Common myeloid progenitor, CD34-positive (primary cell): ENCODE measurements at places on chromosomes 2 and 18.

DNA sequence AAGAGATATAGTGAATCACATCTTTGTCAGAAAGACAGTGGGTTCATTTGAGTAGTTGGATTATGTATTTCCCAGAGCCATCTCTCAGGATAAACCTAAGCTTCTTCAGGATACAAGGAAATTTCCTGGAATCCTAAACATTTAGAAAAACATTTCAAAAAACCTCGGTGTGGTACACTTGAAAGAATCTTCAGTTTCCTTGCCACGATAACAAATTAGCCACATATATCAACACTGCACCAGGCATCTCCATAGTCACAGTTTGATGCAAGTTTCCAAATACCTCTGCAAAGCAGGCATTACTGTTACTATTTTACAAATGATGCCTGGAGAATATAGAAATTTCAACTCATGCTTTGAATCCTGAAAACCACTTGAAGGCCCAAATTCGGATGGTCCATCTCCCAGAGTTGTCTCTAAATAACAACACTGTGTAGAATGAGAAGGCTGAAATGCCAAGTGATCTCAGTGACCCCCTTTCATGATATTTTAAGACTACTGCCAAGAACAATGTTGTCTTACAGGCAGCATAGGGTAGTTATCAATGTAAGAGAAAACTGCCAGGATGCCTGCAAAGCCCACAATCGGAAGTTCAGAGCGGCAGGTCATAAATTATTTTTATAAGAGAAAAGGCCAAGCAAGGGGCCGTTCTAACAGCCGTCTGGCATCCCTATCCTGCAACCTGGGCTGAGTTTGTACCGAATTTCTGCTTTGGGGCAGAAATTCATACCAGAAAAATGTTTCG, 307.9 kb downstream of the TXNL1 start:
- H3K36me3 ChIP-seq, result no peaks in the 10 kb centered on the region
- H3K4me1 ChIP-seq, result peaks cover 85% of the 10 kb centered on the region
- H3K4me3 ChIP-seq, result peak overlapping the region; percentile 29
- DNase-seq, result peak; percentile 67

DNA sequence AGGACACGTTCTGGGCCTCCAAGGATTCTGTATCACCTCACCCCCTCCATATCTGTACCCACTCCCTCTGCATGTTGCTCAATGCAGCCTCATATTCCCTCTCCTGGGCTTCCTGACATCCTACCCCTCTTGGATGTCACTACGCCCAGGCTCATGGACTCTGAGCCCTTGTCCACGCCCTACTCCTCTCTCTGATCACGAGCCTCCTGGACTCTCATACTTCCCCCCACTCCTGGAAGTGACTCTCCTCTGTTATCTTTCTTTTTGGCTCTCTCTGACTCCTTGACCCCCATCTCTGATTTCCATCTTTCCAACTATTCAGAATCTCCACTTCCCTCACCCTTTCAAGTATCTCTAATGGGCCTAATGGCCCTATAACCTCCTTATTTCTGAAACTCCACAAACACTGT, 2.1 kb downstream of the TMEM198 start:
- no peak for DNase-seq
- no peaks in the 10 kb centered on the region for H3K27me3 ChIP-seq
- H3K4me3 ChIP-seq, result no peak overlapping the region
- H3K36me3 ChIP-seq, result no peaks in the 10 kb centered on the region
- no peak overlapping the region for H3K27ac ChIP-seq

DNA sequence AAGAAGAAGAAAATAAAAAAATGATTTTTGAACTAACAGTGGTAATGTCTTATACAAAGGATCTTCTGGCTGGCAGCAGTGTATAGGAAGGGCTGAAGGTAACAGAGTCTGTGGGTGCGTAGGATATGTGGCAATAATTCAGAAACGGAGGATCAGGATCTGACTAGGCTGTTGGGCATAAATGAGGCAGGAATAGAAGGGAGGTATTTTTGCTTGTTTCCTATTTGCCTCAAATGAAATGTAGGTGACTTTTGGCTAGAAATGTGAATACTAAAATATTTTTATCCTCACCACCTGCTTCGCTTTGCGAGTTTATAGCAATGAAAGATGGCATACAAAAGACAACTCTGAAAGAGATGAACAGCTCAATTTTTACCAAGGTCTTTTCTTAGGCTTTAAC, 1086.1 kb upstream of the CELF4 start:
- no peak overlapping the region for H3K27ac ChIP-seq
- no peak for DNase-seq
- H3K36me3 ChIP-seq, result no peaks in the 10 kb centered on the region
- H3K27me3 ChIP-seq, result no peaks in the 10 kb centered on the region
- no peak overlapping the region for H3K4me3 ChIP-seq

DNA sequence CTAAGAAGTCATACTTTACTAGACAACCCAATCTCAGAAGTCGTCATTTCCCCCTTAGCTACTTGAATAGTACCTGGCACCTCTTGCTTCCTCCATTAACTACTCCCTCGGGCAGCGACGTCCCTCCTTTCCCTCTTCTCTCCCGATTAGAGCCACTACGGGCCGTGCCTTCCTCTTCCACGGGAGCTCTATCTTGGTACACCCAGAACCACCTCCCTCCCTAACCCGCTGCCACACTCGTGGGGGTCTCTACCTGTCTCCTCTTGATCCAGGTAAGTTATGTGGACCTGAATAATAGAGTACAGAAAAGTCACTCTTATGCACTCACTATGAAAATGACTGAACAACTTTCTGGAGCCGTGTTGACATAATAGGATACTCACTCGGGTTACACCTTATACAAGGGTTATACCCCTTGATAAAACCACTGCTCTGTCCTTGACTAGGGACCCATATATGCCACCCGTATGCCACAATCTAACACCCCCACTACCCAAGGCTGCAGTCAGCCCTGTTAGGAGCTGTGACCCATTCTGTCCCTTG, 595 bp upstream of the HDHD2 start:
- peak; percentile 3 for DNase-seq
- H3K4me3 ChIP-seq, result peak overlapping the region; percentile 98
- H3K36me3 ChIP-seq, result peaks cover 10% of the 10 kb centered on the region
- H3K4me1 ChIP-seq, result peaks cover 20% of the 10 kb centered on the region
- no peaks in the 10 kb centered on the region for H3K27me3 ChIP-seq

GRCh38 chr18:70321616-70322015, 32.8 kb downstream of the SOCS6 start:
- H3K4me3 ChIP-seq, result no peak overlapping the region
- H3K36me3 ChIP-seq, result peaks cover 6% of the 10 kb centered on the region
- no peaks in the 10 kb centered on the region for H3K27me3 ChIP-seq
- H3K27ac ChIP-seq, result no peak overlapping the region
- DNase-seq, result no peak

- DNase-seq, result no peak
- H3K36me3 ChIP-seq, result no peaks in the 10 kb centered on the region
- no peak overlapping the region for H3K27ac ChIP-seq
- H3K4me1 ChIP-seq, result no peaks in the 10 kb centered on the region
- no peak overlapping the region for H3K4me3 ChIP-seq
Observed at GRCh38 chr2:46683541-46683940, 204.2 kb downstream of the TMEM247 start.

- H3K4me1 ChIP-seq, result no peaks in the 10 kb centered on the region
- DNase-seq, result peak; percentile 13
- no peak overlapping the region for H3K27ac ChIP-seq
- no peaks in the 10 kb centered on the region for H3K36me3 ChIP-seq
- H3K27me3 ChIP-seq, result no peaks in the 10 kb centered on the region
- H3K4me3 ChIP-seq, result no peak overlapping the region
Observed at GRCh38 chr2:59277671-59278070, 1036.5 kb upstream of the FANCL start.

- DNase-seq, result no peak
- peaks cover 2% of the 10 kb centered on the region for H3K36me3 ChIP-seq
- H3K4me3 ChIP-seq, result no peak overlapping the region
- H3K27me3 ChIP-seq, result no peaks in the 10 kb centered on the region
Observed at GRCh38 chr2:232269867-232270266, 108.7 kb upstream of the ALPP start.

DNA sequence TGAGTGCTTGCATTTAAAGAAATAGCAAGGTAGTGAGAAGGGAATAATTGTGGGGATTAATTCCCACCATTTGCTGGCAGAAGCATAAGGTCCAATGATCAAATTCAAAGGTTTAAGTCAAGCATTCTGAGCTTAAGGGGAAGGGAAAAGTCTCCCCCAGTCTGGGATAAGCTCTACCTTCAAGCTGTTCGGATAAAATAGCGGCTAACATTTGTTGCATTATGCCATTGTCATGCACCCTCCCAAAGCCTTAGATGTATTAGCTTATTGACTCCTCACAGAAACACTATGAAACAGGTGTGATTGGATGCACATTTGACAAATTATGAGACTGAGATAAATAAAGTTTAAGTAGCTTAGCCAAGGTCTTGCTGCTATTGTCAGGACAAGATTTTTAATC, 52.2 kb upstream of the TGIF1 start:
- no peaks in the 10 kb centered on the region for H3K36me3 ChIP-seq
- no peak overlapping the region for H3K4me3 ChIP-seq
- H3K27me3 ChIP-seq, result no peaks in the 10 kb centered on the region

DNA sequence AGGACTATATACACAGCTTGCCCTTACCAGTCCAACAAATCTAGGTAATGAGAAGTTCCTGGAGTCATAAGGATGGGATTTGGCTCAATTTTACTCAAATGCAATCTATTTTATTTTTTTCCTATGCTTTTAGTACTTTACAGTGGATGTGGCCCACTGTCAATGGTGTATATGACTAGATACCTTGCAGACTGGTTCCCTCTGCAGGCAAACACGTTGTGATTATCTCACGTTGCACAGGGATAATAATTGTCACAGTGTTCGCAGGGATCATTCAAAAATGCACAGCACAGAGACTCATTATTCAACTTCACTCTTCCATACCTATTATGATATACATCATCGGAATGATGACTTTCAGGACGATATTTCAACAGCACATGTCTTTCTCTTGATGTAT, 359.7 kb downstream of the MBD2 start:
- DNase-seq, result no peak
- H3K27me3 ChIP-seq, result no peaks in the 10 kb centered on the region
- no peak overlapping the region for H3K27ac ChIP-seq
- H3K4me3 ChIP-seq, result no peak overlapping the region

DNA sequence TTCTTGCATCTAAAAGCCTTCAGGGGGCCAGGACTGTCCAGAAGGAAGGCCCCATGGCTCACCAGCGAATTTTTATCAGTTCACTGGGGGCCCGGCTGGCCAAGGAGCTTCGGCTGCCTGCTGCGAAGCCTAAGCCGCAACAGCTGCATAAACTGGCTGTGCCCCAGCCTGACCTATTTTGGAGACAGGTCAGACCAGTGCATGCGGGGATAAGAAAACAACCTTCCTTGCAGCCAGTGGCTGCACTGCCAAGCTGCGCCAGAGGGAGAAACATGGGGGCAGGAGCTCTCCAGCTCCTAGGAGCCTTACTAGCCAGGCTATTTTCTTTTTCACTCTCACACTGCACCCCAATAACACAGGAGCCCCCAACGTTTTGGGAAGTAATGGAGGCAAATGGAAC, 15.2 kb downstream of the PAX3 start:
- no peak overlapping the region for H3K27ac ChIP-seq
- H3K4me3 ChIP-seq, result no peak overlapping the region
- H3K4me1 ChIP-seq, result no peaks in the 10 kb centered on the region

DNA sequence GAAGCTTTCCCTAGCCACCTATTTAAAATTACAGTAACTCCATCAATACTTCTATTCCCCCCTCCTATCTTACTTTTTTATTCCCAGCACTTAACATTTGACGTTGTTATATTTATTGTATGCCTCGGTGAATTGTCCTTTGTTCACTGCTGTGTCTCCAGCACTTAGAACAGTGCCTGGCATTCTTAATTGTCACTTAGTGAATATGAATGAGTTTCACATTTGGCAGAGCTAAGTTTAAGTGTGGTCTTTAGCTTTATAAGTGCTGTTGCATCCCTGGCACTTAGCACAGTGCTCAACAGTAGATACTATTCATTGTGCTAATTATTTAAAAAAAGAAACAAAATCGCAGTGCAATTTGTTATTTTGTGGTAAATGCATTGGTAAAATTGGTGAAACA, 1.7 kb downstream of the RMP24 start:
- H3K36me3 ChIP-seq, result peaks cover 35% of the 10 kb centered on the region
- H3K4me1 ChIP-seq, result peaks cover 40% of the 10 kb centered on the region
